NCI-H1417 treated with DMSO at 0.1 percent for 48 hours (cell line): ENCODE measurements at places on chromosomes 13 and 19.

- DNase-seq = peak; percentile 76
These were observed 195.8 kb downstream of the RAP2A start for GRCh38 chr13:97629601-97630272.

GRCh38 chr19:49160450-49161189 lies 3.0 kb downstream of the TRPM4 start:
- no peak for DNase-seq

DNA sequence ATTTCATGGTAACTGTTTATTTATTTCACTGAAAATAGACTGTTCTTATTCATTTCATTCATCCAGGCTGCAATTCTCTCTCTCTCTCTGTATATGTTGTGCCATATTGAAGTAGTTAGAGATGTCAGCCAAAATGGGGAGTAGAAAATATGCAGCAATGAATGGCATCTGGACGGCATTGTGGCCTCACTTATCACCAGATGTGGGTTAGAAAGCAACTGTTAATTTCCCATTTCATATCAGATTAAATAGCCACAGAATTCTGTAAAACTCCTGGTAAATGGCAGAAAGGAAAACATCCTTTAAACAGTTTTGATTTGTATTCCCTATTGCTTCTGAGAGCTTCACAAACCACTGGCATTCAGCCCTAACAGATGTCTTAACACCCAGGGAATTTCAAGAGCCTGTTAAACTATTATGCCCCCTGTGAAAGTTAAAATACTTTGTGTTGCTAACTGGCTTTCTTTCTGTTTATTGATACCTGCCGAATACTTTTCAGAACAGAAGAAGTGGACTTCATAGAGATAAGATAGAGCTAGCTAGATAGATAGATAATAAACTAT lies 1763.3 kb upstream of the MIR17HG start:
- DNase-seq = no peak

DNA sequence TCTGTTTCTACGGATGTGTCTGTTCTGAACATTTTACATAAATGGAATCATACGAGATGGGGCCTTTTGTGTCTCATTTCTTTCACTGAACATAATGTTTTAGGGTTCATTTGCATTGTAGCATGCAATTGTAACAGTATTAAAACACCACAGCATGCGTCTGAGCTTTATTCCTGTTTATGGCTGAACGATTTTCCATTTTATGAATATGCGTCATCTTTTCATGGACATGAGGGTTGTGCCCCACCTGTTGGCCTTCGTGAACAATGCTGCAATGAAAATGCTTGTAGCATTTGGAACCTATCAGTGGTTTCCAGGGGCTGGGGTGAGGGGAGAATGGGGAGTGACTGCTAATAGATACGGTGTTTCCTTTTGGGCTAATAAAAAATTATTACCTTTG lies 5.1 kb downstream of the OR10H1 start:
- DNase-seq = no peak

- DNase-seq = no peak
These were observed 2.1 kb upstream of the CIRBP start for GRCh38 chr19:1266916-1267476.

GRCh38 chr19:37564624-37565369 lies 29.8 kb downstream of the ZNF571 start:
- no peak for DNase-seq

DNA sequence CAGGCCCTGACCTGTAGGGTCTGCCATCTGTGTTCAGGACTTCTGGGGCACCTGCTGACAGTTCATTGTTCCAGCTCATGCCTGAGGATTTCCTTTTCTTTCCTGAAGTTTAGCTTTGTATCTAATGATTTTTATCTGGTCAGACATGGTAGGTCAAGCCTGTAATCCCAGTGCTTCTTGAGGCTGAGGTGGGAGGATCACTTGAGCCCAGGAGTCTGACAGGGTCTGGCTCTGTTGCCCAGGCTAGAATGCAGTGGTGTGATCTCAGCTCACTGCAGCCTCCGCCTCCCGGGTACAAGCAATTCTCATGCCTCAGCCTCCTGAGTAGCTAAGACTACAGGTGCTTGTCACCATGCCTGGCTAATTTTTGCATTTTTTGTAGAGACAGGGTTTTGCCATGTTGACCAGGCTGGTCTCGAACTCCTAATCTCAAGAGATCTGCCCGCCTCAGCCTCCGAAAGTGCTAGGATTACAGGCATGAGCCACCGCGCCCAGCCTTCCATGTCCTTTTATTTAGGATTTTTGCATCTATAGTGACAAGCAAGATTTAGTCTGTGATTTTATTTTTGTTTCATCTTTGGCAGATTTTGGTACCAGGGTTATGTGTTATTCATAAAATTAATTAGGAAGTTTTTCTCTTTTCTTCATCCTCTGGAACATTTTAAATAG lies 33.2 kb downstream of the CHST8 start:
- no peak for DNase-seq

DNA sequence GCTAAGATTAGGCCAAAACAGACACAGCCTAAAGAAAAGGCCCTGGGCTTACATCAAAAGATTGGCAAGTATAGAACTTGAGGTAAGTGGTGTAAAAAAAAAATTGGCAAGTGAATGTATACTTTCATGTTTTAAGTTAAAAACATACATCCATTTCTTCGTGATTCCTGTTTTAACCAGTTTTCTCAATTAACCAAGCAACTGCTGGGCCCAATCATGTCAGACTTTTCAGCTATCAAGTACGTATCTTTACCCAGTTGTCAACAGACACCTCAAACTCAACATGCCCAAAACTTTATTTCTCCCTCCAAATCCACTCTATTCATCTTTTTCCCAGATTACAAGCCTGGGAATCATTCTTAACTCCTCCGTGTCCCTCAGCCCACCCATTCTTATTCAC lies 1.0 kb downstream of the PCID2 start:
- no peak for DNase-seq

DNA sequence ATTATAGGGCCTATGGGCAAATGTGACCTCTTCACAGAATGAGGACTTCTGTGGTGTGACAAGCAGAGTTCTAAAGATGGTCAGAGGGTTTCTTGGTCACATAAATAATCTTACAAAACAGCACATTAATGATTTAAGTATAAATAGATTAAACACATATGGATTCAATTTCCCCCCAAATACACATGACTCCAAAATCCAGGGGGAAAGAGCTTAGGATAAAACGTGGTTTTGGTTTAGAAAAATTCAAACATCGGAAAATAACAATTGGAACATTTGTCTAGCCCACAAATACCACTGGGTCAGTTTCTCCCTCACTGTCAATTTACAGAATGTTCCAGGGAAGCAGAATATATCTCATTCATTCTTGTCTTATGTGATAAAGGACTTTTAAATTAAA lies 283.1 kb downstream of the COG6 start:
- DNase-seq = no peak

- DNase-seq = no peak
These were observed 1.2 kb upstream of the ENOX1 start for GRCh38 chr13:43787997-43788396.
